ENCODE measurements at places on chromosomes 4 and X. TPM values are rescaled to one million over a fixed set of nuclear protein-coding genes. Genes with fewer than 3 reads are reported as not detected.

GRCh38 chrX:46628460-46629371 lies 55.2 kb downstream of the CHST7 start:
- H3K27me3 ChIP-seq = no peaks in the 10 kb centered on the region
- no peak overlapping the region for H3K4me3 ChIP-seq
- peaks cover 11% of the 10 kb centered on the region for H3K4me1 ChIP-seq
- H3K27ac ChIP-seq = peak overlapping the region; percentile 50

- H3K27ac ChIP-seq = no peak overlapping the region
- H3K4me3 ChIP-seq = no peak overlapping the region
- peaks cover 12% of the 10 kb centered on the region for H3K4me1 ChIP-seq
- no peaks in the 10 kb centered on the region for H3K27me3 ChIP-seq
- no peak for DNase-seq
- H3K36me3 ChIP-seq = no peaks in the 10 kb centered on the region
Observed at GRCh38 chr4:153497091-153497531, 31.0 kb downstream of the TMEM131L start.

- H3K4me3 ChIP-seq = no peak overlapping the region
- H3K4me1 ChIP-seq = no peaks in the 10 kb centered on the region
- H3K36me3 ChIP-seq = no peaks in the 10 kb centered on the region
- no peak overlapping the region for H3K27ac ChIP-seq
- DNase-seq = no peak
- H3K27me3 ChIP-seq = no peaks in the 10 kb centered on the region
Observed at GRCh38 chr4:127174201-127174600, 458.6 kb upstream of the INTU start.

- H3K36me3 ChIP-seq = no peaks in the 10 kb centered on the region
- H3K4me1 ChIP-seq = no peaks in the 10 kb centered on the region
- no peaks in the 10 kb centered on the region for H3K27me3 ChIP-seq
- no peak overlapping the region for H3K27ac ChIP-seq
Observed at GRCh38 chr4:68360231-68360968, 10.5 kb upstream of the YTHDC1 start.

- no peaks in the 10 kb centered on the region for H3K27me3 ChIP-seq
- no peak overlapping the region for H3K27ac ChIP-seq
- no peaks in the 10 kb centered on the region for H3K36me3 ChIP-seq
- H3K4me3 ChIP-seq = no peak overlapping the region
Observed at GRCh38 chr4:82786828-82787227, 11.8 kb downstream of the SCD5 start.

DNA sequence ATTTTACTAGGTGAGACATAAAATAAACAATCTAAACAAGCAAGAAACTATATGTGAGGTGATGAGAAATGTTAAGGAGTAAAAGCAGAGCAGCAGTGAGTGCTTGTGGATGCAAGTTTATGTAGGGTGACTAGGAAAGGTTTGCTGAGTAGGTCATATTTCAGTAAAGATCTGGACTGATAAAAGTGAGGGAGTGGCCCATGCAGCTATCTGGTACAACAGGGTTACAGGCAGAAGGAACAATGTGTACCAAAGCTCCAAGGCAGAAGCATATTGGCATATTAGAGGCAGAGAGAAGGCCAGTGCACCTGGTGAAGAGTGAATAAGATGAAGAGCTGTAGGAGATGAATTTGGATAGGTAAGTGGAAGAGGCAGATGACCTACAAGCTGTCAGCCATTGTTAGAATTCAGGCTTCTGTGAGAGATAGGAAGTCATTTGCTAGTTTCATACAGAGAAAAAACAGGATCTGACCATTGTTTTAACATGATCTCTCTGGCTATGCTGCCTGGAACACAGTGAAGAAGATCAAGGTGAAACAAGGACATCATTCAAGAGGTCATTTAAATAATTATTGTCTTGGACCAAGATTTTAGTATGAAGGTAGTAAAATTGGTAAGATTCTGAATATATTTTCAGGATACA lies 274.6 kb downstream of the ANKRD50 start:
- H3K4me3 ChIP-seq = no peak overlapping the region
- no peak for DNase-seq
- no peaks in the 10 kb centered on the region for H3K36me3 ChIP-seq
- H3K27me3 ChIP-seq = no peaks in the 10 kb centered on the region

The WDR13 gene
- total RNA-seq = 98.8 TPM

The GUCY1A1 gene
- total RNA-seq = 3.5 TPM

The MAGEA11 gene
- total RNA-seq = not detected

All from ovary (tissue), 10 donors.